NCI-H748 treated with DMSO at 0.1 percent for 48 hours (cell line): ENCODE measurements at places on chromosomes 3 and 15.

DNA sequence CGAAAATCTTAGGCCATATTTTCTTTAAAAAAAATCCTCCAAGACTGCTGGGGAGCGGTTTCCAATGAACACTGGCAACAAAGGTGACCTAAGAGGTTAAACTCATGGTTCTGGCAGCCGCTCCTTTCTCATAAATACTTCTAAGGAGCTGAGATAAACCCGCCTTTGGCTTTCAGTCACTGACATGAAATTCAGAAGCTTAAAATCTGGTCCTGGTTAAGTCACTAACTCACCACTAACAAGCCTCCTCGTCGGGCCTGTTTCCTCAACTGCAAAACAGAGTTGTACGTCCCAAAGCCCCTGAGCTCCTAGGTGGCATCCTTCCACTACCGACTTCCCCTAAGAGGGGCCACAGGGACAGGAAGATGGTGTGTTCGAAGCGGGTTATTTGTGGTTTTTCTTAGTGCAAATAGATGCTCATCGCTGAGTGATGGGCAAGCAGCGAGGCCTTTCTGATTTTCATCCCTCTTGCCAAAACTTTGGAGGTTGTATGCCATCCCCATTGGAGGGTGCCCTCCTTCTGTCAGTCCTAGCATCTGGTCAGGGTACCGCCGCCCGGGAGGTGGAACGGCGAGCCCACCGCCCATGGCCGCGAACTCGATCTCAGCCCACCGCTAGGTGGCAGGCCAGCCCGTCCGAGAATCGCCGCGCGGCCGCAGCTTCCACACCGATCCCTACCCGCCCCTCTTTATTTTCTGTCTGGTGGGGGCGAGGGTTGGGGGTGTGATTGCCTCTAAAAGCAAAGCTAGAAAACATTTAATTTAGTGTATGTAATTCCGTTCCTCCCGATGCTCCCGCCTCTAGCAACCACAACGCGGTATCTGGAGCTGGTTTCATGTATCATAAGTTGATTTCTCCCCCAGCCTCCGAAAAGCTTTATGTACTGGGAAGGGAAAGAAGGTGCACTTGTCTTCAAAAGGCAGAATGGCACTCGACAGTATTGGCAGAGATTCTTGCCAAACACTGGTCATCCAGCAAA lies 4.6 kb downstream of the BCL6 start:
- no peak for DNase-seq

DNA sequence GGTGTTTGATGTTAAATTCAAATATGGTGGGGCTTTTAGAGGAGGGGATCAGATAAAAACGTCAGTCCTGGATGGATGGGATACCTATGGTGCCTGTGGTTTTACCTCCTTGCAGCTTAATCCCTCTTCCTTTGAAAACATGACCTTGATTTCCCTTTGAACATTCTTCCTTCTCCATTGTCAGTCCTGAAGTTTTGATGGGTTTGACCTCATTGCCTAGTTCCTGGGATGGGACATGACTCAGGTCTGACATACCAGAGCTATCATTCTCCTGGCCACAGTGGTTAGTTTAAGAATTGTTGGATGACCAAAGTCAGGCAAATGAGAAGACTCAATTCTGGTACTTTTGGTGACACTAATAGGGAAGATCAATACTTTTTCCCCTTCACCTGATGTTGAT lies 87.2 kb downstream of the PRICKLE2 start:
- no peak for DNase-seq

DNA sequence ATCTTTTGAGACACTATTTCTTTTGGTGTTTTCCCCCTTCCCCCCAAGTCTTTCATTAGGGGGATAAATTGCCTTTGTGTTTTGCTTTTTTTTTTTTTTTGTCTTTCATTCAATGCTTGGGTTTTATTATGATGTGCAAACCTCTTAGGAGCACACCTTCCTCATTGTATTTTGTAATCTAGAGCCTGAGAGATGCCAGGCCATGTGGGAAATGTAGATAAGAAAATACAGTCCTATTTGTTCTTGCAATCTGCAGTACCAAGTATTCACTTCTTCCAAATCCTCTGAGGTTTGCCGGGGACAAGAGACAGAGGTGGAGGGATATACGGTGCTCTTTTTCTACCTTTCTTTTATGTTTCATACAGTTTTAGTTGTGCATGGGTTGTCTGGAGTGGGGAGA lies 66.7 kb downstream of the LARS2 start:
- no peak for DNase-seq

DNA sequence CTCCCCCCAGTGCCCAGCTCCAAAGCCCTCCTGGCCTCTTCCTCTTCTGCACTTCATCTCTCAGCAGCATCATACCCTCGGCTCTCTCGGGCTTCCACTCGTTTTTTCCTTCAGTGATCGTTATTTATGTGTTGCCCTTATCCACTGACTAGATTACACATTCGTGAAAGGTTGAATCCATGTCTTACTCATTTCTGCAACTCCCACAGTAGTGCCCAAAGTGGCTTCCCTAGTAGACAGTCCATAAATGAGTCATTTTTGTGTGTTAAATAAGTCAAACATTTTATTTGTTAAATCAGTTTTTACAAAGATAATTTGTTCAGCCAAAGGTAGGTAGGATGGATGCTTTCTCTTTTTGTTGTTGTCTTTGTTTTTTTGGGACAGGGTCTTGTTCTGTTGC lies 87.4 kb downstream of the CRTC3 start:
- no peak for DNase-seq

GRCh38 chr3:107421170-107421792 lies 44.0 kb downstream of the CCDC54 start:
- DNase-seq, result peak; percentile 18

DNA sequence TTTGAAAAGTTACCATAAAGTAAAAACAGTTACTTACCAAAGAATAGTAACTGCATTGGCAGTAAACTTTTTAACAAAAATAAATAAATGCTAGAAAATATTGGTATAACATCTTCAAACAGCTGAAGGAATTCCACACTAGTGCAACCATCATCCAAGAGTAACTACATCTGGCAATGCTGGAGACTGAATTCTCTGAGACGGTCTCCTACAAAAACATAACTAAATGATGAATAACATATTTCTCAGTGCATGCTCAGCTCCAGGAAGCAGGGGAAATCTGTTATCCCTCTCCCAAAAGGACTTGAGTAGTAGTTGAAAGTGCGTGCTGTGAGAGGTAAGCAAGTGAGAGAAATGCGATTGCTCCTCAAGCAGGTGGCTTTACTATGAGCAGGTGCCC lies 526.8 kb upstream of the CCDC54 start:
- DNase-seq, result no peak
